ENCODE measurements at places on chromosomes 11 and 22.
A peak's percentile ranks its signal among the peaks of the same experiment; 100 is the strongest.

GRCh38 chr11:80414181-80415165, 973.6 kb upstream of the TENM4 start:
- DNase-seq: no peak

- no peak for DNase-seq
Measured at GRCh38 chr11:18669711-18670110, 28.9 kb upstream of the TMEM86A start.

GRCh38 chr11:31825838-31826484, 14.8 kb upstream of the PAX6 start:
- DNase-seq: no peak

- DNase-seq: no peak
Measured at GRCh38 chr11:32963721-32964120, 52.0 kb upstream of the DEPDC7 start.

DNA sequence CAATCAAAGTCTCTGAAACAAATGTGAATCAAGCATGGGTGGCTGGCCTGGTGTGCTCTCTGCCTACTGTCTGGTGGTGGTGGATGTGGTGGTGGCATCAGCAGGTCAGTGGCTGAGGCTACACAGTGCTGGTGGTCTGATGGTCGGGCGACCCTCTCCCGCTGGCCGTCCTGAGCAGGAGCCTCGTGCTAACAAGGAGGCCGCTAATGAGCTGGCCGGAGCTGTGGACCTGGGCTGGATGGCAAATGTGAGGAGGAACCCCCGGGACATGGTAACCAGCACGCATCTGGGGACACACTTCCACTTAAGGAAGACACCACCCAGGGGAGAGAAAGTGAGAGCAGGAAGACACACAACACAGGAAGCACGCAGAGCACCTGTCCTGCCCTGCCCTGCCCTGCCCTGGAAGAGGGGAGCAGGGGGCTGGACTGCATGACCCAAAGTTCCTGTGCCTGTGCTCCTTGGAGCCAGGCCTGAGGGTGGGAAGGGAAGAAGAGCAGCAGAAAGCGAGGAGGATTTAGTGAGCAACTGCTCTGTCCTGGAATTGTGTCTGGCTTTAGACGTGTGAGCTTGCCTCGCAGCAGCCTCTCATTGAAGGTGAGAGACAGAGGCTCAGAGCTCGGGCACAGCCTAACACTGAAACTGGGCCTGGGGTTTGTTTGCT, 23.7 kb downstream of the SLC37A2 start:
- no peak for DNase-seq

DNA sequence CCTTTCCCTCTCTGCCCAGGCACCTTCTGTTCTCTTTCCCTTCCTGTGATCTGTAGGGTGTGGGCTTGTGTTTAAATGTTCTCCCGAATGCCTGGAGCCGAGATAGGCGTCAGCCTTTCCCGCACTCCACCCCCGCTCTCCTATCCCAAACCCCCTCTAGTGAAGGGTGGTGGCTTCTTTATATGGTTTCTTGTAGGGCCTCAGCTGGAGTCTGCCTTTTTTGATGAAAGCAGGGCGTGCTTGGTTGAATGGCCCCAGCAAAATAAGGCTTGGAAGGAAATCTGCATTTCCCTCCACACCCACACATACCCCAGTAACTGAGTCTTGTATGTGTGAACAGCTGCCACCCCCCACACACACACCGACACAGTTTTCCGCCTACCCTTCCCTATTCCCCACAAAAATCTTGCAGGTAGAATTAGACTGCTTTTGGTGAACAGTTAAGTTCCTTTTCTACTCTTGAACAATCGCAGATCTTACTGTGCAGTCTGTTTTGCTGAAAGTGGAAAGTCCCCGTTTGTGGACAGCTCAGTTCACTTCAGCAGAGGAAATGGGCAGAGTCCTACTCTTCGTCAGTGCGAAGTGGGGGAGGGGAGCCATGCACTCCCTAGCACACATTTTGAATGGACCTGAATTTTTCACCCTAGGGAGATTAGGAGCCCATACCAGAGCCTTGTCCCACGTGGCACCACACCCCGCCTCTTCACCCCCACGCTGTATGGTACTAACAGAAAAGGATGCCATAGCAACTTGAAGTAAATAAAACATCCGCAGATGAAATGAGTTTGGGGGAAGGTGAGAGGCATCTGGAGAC, 25.5 kb upstream of the GRK2 start:
- DNase-seq: peak; percentile 81

GRCh38 chr11:126189109-126189929, 22.1 kb downstream of the RPUSD4 start:
- no peak for DNase-seq
